Lung (tissue), 17 donors: ENCODE measurements at places on chromosomes 3 and 15. TPM values are rescaled to one million over a fixed set of nuclear protein-coding genes. Genes with fewer than 3 reads are reported as not detected.

GMNC gene
- polyA plus RNA-seq, result 0.07 TPM

TRAT1 gene
- polyA plus RNA-seq, result 0.53 TPM

ZNF385D gene
- polyA plus RNA-seq, result 0.81 TPM

RASL12 gene
- polyA plus RNA-seq, result 14.8 TPM

SPTBN5 gene
- polyA plus RNA-seq, result 1.8 TPM

SUCNR1 gene
- 1.7 TPM for polyA plus RNA-seq

GOLGA6L9 gene
- polyA plus RNA-seq, result 12.2 TPM

GOLGA6L7 gene
- not detected for polyA plus RNA-seq

PSMD2 gene
- 78.7 TPM for polyA plus RNA-seq

C3orf70 gene
- 0.45 TPM for polyA plus RNA-seq

GBE1 gene
- 10.5 TPM for polyA plus RNA-seq

RBP2 gene
- polyA plus RNA-seq, result 0.33 TPM

ABCF3 gene
- polyA plus RNA-seq, result 47.5 TPM

ITPKA gene
- 0.35 TPM for polyA plus RNA-seq

SYNM gene
- 8.0 TPM for polyA plus RNA-seq

GPR160 gene
- 16.9 TPM for polyA plus RNA-seq
